ENCODE measurements at places on chromosomes 2 and 18. TPM values are rescaled to one million over a fixed set of nuclear protein-coding genes. Genes with fewer than 3 reads are reported as not detected.

DNA sequence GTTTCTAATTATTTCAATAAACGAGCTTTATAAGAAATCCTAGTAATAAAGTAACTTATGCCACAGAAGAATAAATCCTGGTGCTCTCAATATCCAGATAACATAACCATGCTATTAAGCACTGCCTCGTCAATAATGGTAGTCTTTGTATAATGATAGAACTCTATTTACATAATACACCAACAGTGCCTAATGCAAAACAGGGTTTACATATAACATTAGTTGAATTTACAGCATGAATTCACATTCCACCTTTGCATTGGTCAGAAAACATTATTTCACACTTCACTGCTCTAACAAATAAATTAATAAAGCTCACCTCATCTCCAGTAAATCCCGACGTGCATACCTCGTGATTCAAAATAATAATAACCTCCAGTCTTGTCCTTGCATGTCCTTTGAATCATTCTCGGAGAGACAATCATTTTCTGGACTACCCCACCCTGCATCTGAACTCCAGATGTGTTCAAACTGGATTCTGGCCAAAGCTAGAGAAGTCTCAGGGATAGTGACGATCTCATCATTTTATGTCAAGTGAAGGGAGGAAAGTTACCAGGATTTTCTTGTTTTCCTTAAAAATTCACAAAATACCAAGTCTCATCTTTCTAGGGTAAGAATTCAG lies 189.2 kb downstream of the NCKAP5 start:
- peak; percentile 22 for DNase-seq

GRCh38 chr2:189657867-189658266 lies 3.4 kb upstream of the ASNSD1 start:
- no peak for DNase-seq

GRCh38 chr2:224293976-224294375 lies 107.9 kb downstream of the FAM124B start:
- no peak for DNase-seq

DNA sequence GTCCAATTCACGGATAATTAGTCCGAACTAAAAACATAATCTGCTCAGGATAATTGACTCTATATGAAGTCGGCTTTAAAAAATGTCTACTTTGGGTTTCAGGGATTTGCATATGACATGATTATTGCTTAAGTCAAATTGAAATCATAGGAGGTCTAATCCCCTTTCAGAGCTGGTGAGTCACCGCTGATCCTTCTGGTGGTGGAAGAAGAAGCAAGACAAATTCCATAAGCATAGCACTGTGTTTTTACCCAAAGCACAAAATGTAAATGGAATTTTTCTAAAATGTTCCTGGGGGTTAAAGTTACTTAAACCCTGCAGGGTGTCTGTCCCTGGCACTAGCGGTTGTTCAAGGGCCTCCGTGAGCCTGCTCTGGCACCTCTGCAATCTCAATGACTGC lies 460.2 kb downstream of the LRATD1 start:
- peak; percentile 47 for DNase-seq

DNA sequence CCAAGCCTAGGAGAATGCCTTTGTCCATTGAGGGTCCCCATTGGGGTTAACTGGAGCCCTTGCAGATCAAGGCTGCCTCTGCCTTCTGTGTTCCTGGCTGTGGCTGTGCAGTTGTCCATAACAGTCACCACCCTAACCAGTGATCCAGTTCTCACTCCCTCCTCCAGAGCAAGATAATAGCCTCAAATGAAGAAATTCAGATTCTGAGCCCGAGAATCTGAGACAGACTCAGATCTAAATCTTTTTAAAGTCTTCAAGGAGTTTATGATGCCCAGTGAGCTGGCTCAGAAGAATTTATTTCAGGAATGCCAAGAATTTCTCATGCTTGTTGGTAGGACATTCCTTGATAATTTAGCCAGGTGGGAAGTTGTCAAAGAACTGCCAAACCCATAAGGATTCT lies 44.3 kb upstream of the RAB6C start:
- DNase-seq = no peak

DNA sequence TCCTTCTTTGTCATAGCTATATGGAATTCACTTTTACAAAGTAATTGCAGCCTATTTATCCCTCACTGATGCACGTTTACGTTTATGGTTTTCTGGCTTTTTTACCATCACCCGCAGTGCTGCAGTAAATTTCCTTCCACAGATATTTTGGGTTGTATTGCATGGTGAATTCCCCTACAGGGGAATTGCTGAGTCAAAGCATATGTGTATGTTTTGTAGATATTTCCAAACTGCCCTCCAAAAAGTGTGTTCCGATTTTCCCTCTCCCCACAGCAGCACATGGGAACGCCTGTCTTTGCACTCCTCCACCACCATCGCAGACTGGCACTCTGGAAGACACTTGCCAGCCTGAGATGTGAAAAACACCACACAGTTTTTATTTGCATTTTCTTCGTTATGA lies 80.6 kb upstream of the UXS1 start:
- no peak for DNase-seq

DNA sequence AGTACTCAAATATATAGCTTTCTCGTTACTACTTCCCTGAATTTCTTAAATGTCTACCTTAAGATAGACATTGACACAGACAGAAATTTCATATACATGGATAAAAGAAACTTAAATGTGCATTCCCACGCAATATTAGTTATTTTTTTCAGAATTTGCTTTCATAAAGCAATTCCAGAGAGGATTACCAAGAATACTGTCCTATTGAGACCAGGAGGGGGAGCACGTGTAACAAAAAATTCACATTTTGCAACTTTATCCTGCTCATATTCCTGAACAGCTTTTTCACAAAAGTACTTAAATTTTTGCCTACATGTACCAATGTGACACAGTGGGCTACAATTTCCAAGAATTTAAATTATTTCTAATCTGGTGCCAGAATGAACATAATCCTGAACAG lies 30.7 kb upstream of the ERCC3 start:
- DNase-seq = peak; percentile 77

TDRD15 gene
- polyA plus RNA-seq = not detected

VWC2L gene
- polyA plus RNA-seq = not detected

ATP6V1C2 gene
- polyA plus RNA-seq = 0.03 TPM

SEC11C gene
- 12.5 TPM for polyA plus RNA-seq

Data from fibroblast of lung (primary cell).